ENCODE measurements at places on chromosomes 2 and 18.
A peak's percentile ranks its signal among the peaks of the same experiment; 100 is the strongest.

GRCh38 chr18:57009844-57010243, 137.0 kb upstream of the BOD1L2 start:
- DNase-seq, result no peak

GRCh38 chr2:158841850-158842249, 46.7 kb downstream of the DAPL1 start:
- no peak for DNase-seq

DNA sequence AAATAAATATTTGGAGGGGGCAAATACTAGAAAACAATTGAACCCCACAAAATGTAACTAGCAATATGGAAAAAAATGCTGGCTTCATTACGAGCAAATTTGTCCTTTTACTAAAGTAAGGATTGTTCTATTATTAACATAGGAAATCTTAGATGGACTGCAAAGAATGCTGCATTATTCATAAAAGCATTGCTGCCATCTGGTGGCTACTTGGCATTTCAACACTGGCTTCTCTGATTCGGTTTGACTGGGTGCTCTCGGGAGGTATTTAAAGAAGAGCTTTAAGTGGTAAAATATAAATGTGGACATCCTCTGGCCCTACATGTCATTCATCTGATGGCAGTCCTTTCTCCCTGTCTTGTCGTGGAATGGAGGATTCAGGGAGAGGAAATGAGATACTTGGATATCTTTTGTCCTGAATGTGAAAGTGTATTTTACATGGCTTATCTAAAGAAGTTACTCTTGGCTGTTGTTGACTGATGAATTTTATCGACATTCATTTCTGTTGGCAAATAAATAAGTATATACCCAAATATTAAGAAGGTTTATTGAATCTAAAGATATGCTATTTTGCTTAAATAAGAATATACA, 130.2 kb downstream of the ARHGAP15 start:
- DNase-seq, result peak; percentile 35

DNA sequence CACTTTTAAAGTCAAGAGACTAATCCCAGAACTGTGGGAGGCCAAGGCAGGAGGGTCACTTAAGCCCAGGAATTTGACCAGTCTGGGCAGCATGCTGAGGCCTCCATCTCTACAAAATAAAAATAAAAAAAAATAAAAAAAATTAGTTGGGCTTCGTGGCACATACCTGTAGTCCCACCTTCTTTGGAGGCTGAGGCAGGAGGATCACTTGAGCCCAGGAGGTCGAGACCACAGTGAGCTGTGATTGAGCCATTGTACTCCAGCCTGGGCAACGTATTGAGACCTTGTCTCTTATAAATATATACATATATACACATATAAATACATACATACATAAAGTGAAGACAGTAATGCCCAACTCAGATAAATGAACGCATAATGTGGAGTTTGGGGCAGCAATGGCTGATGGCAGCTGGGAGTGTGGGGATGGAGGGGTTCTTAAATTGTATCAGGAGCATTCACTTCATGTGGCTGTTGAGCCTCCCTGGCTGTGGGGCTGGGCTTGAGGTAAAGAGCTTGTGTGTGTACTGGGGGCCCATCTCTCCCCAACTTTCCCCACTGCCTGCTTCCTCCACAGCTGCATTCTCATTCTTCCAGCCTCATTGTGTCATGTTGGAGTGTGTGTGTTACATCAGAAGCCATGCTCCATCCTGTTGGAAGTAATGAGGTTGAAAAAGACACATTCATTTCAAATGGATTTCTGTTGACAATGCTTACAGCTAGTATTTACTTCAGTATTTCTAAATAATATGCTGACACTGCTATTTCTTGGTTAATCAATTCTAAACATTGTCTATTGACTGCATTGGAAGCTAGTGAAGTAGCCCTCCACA, 96.5 kb upstream of the HS6ST1 start:
- DNase-seq, result no peak

DNA sequence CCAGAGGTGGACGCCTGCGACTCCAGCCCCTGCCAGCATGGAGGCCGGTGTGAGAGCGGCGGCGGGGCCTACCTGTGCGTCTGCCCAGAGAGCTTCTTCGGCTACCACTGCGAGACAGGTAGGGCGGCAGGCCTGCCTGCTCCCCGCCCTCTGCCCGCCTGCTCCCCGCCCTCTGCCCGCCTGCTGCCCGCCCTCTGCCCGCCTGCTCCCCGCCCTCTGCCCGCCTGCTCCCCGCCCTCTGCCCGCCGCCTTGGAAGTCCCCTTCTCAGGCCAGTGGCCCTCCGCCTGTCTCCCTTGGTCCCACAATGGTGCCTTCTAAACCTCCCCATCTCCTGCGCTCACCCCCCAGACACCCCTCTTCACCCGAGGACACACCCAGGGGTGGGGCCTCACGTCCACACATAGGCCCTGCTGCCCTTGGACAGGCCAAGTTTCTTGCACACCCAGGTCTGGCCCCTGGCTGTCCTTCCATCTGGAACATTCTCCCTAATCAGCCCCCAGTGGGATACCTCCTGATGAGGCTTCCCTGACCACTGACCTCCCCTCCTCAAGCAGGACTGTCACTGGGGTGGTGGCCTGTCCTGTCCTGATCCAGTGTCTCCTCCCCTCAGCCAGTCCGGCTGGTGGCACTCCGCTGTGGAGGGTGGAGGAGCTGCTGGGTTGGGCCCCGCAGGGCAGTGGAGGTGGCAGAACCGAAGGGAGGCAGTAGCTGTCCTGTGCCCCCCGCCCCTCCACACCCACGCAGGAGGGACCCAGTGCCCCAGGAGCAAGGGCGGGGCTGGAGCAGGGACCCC, 37.9 kb downstream of the MTERF4 start:
- DNase-seq, result no peak

- no peak for DNase-seq
Observed at GRCh38 chr2:134558208-134558830, 160.5 kb downstream of the TMEM163 start.

GRCh38 chr2:124437811-124438210, 412.7 kb downstream of the CNTNAP5 start:
- no peak for DNase-seq

DNA sequence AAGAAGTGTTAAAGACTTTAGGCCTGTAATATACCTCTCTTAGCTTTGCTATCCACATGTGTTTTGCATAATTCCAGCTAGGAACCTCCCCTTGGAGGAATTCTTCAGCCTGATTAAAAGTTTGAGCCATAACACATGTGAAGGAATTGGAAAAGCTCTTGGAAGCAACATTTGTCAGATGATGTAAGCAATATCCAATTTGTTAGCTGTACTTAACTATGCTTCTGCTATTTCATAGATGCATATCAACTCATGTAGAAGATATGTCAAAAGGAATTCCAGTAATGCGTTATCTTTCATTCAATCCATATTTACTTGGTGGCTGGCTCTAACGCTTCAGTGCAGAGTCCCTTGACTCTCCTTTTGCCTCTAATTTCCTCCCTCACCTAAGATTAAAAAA, 46.2 kb downstream of the PKP4 start:
- peak; percentile 71 for DNase-seq

- no peak for DNase-seq
Observed at GRCh38 chr2:49831698-49832367, 677.5 kb upstream of the FSHR start.

- no peak for DNase-seq
Observed at GRCh38 chr18:31557446-31557845, 34.2 kb upstream of the TTR start.

DNA sequence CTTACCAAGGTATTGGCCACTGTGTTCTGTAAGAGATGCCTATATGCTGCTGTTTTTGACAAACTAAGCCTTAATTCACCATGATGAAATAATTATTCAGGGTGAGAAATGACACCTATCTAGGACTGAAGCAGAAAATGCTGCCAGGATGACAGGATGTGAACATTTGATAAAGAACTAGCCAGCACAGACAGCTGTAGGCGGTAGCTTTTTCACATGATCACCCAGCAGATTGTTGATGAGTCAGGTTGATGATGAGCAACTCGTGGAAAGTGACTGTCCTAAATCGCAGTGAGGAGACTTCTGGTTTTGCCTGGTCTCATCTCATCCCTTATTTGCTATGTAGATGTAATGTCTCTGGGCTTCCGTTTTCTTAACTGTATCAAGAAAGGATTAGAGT, 144.1 kb downstream of the PRPF40A start:
- DNase-seq, result no peak

DNA sequence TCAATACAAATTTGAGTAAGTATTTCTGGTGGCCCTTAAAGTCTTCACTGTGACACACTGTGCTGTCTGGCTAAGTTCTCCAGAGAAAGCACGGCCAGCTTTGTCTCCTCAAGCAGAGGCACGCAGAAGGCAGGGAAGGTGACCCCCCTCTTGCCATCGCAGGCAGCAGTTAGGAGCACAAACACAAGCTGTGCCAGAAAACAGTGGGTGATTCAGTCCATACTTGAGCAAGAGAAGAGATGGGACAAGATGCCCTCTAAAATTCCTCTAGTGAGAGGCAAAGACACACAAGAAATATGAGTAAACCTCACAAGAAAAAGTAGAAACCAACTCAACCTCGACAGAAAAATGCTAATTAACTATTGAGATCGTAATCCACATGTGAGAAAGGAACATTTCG, 9.8 kb downstream of the MCEE start:
- no peak for DNase-seq

- no peak for DNase-seq
Observed at GRCh38 chr2:135850892-135851668, 14.1 kb upstream of the LCT start.

GRCh38 chr2:168934826-168935225, 33.7 kb downstream of the G6PC2 start:
- no peak for DNase-seq

DNA sequence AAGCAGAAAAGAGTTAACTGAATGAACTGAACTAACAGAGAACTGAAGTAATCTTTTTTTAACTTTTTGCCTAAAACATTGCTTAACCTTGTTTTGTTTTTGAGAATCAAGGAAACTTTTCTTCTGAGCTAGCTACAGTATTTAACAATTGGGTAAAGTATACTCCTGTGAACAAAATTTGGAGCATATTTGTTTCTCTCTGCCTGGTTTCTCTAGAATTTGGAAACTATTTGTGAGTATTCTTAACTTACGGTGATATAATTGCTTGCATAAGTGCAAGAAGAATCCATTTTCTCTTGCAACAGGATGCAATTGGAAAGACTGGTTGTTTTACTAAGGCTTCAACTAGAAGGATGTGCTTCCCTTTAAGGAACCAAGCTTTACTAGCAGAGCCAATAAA, 65.9 kb upstream of the FAM98A start:
- DNase-seq, result no peak

DNA sequence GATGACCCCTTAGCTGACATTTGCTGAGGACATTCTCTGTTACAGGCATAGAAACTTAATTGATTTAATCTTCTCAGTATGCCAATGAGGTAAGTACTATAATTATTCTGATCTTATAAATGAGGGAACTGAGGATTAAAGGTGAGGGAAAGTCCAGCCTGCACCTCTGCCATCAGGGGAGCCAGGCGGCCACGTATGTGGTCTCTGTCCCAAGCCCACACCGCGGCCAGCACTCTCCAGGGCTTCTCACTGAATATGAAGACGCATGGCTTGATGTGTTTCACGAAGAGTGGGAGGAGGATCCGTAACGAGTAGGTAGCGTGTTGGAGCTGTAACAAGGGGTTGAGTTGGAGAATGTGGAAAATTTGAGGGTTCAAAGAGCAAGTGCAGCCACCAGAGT, 154.4 kb downstream of the TMEM18 start:
- DNase-seq, result no peak

DNA sequence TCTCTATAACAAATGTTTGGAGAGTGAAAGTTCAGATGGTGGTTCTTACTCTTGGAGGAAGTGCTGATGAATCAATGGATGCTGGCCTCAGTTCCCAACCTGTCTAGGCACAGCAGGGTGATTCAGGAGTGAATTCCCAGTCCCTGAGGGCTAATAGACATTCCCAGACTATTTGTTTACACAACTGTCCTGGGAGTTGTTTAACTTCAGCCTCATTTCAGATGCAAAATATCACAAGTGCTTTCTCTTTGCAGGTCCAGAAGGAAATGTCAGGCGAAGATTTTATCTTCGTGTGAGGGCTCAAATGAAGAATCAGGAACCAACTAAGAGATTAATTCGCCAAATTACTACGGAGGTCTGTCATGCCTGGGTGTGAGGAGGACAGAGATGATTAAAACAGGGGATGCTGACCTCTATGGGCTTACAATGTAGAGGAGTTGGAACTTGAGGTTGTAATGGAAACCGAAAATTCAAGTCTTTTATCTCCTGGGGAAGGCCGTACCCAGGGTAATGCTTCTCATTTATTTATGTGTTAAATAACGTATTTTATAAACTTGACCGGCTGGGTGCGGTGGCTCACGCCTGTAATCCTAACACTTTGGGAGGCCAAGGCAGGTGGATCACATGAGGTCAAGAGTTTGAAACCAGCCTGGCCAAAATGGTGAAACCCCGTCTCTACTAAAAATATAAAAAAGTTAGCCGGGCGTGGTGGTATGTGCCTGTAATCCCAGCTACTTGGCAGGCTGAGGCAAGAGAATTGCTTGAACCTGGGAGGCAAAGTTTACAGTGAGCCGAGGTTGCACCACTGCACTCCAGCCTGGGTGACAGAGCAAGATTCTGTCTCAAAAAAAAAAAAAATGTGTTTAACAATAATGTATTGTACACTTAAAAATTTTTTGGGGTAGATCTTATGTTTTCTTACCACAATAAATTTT, 38.7 kb upstream of the SLC1A4 start:
- DNase-seq, result no peak

GRCh38 chr2:29865512-29865911, 55.9 kb downstream of the ALK start:
- no peak for DNase-seq

- no peak for DNase-seq
Observed at GRCh38 chr2:117832905-117833613, 18.6 kb downstream of the DDX18 start.

- no peak for DNase-seq
Observed at GRCh38 chr18:56221195-56222065, 417.0 kb downstream of the TXNL1 start.

Data from HS-27A (cell line).